Right atrium auricular region (tissue), 2 donors: ENCODE measurements at places on chromosomes 7 and 10.

- no peak for DNase-seq
These were observed 21.0 kb upstream of the ABI1 start for GRCh38 chr10:26881600-26882331.

- no peak for DNase-seq
These were observed 35.5 kb downstream of the RSBN1L start for GRCh38 chr7:77731716-77732115.

GRCh38 chr7:149725916-149726315 lies 47.5 kb downstream of the ZNF467 start:
- no peak for DNase-seq

DNA sequence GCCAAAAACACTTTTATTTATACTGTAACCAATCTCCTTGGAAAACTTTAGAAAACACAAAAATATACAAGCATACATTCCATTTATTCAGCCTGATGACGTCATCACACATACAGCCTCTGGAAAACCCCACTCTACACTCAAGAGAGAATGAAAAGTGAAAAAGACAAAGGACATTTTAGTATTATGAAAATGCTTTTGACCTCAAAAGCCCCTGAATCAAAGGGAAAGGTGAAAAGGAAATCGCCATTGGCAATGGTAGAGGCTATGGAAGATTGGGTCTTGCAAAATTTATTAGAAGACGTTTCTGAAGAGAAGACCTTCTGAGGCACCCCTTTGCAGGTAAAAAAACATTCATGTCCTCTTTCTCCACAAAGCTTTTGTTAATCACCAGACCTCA lies 82.9 kb upstream of the STRIP2 start:
- DNase-seq, result no peak

DNA sequence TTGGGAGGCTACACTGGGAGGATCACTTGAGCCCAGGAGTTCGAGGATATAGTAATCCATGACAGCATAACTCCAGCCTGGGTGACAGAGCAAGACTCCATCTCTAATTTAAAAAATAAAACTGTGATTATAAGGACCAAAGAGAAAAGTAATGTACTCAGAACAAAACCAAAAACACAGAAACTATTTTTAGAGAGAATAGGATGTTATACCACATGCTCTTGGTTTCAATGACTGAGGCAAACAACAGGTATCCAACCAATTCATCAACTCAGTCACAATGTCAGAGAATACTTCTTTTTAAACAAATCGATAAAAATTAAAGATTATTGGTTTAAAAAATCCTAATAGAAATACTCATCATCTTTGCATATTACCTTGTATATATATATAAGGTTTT lies 186.7 kb downstream of the TPK1 start:
- DNase-seq, result no peak

DNA sequence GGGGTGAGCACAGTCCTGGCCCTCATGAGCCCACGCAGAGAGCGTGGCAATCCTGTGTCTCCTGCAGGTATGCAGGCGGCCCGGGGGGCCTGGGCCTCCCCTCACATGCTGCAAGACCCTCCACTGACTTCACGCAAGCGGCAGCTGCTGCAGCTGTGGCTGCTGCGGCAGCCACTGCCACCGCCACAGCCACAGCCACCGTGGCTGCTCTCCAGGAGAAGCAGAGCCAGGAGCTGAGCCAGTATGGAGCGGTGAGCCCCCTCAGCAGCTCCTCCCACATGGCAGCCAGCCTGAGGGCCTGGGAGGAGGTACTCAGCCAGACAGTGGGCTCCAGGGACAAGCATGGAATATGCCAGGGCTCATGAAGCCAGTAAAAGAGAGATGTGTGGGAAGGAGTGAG lies 8.7 kb downstream of the ZMIZ2 start:
- DNase-seq, result no peak

DNA sequence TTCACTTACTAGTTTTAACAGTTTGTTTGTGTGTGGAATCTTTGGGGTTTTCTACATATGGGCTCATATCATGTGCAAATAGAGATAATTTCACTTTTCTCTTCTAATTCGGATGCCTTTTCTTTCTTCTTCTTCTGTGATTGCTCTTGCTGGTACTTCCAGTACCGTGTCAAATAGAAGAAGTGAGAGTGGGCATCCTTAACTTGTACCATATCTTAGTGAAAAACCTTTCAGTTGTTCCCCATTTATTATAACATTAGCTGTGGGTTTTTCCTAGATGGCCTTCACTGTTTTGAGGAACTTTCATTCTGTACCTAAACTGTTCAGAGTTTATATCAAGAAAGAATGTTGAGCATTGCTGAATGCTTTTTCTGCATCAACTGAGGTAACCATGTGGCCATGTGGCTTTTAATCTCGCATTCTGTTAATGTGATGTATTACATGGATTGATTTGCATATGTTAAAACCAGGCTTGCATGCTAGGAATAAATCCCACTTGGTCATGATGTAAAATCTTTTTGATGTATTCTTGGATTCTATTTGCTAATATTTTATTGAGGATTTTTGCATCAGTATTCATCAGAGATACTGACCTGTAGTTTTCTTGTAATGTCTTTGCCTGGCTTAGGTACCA lies 78.7 kb downstream of the FAM107B start:
- no peak for DNase-seq

- no peak for DNase-seq
These were observed 163.1 kb downstream of the UBE2H start for GRCh38 chr7:129789652-129790051.

GRCh38 chr7:122273117-122273516 lies 31.4 kb downstream of the FEZF1 start:
- no peak for DNase-seq

- DNase-seq, result no peak
These were observed 241.5 kb downstream of the CACNA2D1 start for GRCh38 chr7:82202107-82202506.

GRCh38 chr7:47779341-47779771 lies 168.9 kb downstream of the PKD1L1 start:
- DNase-seq, result no peak

- DNase-seq, result no peak
These were observed 38.6 kb downstream of the MRC1 start for GRCh38 chr10:17847585-17848296.

DNA sequence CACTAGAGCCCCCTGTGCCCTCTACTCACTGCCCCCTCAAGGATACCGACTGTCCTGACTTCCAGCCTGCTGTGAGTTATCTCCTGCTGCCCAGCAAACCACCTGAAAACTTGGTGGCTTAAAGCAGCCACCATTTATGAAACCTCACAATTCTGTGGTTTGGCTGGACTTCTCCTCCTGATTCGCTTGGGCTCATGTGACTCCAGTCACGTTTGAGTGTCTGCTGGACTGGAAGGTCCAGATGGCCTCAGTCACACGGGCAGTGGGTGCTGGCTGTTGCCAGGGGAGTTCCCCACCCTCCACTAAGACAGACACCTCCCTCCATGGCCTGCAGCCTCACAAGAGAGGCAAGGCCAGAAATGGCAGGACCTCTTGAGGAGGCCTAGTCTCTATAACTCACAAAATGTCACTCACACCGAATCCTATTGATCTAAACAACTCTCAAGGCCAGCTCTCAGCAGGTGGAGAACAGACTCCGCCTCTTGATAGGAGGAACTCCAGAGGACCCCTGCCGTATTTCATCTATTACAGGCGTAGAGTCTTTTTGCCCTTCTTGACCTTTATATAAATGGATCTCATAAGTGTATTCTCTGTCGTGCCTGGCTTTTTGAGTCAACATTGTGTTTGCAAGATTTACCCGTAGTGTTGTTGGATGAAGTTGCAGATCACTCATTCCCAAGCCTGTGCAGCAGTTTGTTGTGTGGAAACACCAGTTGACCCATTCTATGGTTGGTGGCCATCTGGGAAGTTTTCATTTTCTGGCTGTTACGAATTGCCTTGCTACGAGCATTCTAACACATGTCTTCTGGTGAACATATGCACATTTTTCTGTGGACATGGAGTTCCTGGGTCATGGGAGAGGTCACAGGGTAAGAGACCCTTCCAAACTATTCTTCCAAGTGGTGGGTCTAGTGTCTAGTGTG lies 48.3 kb downstream of the ZMIZ1 start:
- DNase-seq, result no peak
